NCI-H524 (cell line): ENCODE measurements at places on chromosomes 11 and 22.

- peak; percentile 61 for DNase-seq
These were observed 27.3 kb downstream of the STK33 start for GRCh38 chr11:8566613-8567210.

GRCh38 chr11:76380159-76380976 is 564 bp downstream of the THAP12 start:
- no peak for DNase-seq

DNA sequence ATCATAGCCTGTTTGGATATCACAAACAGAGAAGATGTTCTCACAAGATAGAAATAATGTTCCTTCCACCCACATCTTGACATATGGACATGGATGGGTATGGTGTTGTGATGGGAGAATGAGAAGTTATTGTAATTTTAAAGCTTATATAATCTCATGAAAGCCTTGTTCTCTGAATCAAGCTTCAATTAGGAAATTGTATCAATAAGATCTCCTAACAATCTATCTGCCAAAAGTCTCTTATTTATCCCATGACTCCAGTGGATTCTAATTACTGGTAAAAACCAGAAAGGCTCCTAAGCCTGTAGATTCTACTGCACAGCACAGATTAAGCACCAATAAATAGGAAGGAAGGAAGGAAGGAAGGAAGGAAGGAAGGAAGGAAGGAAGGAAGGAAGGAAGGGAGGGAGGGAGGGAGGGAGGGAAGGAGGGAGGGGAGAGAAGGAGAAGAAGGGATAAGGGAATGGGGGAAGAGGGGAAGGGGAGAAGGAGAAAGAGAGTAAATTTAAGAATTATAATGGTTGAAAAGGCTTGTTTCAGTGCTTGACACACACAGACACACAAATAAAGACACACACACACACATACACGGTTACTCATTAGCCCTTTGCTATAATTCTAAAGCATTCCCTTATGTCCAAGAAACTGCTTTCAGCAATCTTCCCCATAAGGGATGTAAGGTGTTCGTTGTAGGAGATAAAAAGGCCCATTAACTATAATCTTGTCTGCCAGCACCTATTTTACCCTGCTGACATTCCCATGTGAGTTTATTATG is 258.0 kb upstream of the API5 start:
- DNase-seq, result no peak

GRCh38 chr11:94924612-94925011 is 48.7 kb downstream of the CWC15 start:
- DNase-seq, result no peak

- DNase-seq, result no peak
These were observed 569.7 kb downstream of the NTM start for GRCh38 chr11:131940126-131940525.

GRCh38 chr11:46914363-46914762 is 4.0 kb downstream of the LRP4 start:
- no peak for DNase-seq

DNA sequence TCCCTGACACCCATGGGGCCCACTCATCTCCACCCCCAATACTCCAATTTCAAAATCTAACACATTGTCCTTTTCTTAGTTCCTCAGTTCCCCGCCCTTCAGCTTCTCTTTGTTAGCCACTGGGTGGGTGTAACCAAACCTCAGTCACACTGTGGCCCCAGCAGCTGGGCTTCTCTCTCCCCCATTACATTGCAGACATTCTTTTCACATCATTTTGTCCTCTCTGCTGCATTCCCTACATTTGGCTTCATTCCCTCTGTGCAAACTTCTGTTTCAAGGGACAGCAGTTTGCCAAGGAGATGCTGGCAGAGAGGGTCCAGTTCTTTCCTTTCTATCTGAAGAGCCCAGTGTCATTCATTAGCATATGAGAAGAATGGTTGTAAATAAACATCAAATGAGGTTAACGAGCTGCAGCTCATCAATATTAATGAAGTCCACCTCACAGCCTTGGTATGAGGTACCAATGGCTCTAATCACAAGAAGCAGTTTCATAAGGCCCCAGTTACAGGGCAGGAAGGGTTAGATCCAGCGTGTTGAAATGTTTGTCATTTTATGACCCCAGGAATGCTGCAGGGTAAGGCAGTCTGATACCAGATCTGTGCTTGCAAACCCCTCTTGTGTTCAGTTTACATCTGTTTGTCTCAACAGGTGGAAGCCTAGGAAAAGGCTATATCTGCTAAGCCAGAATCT is 72.3 kb downstream of the ARFGAP2 start:
- DNase-seq, result no peak

DNA sequence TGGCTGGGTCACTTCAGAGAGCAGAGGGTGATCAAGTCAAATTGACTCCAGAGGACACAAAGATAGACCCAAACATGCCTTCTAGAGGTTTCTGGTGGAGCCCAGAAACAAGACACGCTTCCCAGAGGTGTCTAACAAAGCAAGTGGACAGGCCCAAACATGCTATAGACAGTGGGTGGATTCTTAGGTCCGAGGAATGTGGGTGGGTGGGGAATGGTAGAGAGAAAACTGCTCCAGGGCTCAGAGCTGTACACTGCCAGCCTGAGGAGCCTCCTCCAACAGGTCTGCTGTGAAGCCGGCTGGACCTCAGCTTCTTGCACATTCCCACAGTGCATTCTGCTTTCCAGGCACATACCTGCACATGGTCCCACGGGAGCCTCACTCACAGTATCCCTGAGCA is 116.8 kb upstream of the NECTIN1 start:
- no peak for DNase-seq

DNA sequence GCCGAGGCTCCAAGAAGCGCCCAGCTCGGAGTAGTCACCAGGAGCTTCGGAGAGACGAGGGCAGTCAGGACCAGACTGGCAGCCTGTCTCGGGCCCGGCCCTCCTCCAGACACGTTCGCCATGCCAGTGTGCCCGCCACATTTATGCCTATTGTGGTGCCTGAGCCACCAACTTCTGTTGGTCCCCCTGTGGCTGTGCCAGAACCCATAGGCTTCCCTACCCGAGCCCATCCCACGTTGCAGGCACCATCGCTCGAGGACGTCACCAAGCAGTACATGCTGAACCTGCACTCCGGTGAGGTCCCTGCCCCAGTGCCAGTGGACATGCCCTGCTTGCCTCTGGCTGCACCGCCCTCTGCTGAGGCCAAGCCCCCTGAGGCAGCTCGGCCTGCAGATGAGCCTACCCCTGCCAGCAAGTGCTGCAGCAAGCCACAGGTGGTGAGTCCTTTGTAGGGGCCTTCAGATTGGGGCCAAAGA is 3.4 kb downstream of the ARHGEF17 start:
- DNase-seq, result no peak

DNA sequence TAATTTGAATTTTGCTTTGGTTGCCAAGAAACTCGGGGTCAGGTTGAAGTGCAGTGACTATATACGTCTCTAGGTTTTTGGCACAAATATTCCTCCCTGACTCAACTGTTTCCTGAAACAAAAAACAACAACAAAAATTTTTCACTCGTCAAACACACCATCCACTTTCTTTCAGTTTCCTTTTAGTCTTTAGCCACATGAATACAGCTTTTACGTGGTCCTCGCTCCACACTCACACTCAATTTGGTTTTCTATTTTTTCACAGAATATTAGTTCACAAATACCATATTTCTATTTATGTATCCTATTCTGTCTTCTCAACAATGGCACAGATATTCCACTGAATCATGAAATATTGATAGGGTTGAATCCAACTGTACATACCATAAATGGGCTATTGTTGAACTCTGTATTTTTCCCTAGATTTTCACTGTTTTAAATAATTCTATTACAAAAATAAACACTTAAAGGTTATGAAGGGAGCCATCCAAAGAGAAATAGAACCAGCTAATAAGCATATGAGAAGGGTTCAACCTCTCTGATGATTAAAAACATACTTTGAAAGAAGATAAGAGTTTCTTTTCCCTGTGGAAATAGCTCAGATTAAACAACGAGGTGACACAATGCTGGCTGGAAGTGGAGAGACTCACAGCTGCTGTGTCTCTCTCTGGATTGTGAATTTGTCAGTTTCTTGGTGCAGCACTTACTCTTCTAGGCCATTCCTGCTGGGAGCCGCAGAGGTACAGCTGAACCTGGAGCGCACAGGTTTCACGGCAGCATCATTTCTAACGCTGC is 5.1 kb upstream of the FBLN1 start:
- DNase-seq, result no peak
